ENCODE measurements at places on chromosomes 4 and X.

DNA sequence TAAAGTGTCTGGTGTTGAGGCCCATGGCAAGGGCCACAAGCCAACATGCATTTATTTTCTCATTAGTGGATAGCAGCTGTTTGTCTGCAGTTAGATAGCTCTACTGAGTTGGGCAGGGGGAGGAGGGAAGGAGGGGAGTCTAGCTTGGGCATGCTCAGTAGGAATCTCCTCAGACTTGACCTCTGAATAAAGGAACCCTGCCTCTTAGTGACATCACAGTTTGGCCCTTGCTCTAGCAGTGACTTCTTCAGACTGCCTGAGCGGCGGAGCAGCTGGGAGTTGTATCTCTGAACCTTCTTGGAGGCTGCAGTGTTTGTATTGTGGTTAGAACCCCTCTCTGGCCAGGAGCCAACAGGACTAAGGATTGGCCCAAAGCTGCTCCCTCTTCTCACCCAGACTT is 57.4 kb downstream of the BCORL1 start:
- DNase-seq, result no peak

- DNase-seq, result peak; percentile 83
Measured at GRCh38 chrX:13064599-13065143, 20.3 kb upstream of the FAM9C start.

DNA sequence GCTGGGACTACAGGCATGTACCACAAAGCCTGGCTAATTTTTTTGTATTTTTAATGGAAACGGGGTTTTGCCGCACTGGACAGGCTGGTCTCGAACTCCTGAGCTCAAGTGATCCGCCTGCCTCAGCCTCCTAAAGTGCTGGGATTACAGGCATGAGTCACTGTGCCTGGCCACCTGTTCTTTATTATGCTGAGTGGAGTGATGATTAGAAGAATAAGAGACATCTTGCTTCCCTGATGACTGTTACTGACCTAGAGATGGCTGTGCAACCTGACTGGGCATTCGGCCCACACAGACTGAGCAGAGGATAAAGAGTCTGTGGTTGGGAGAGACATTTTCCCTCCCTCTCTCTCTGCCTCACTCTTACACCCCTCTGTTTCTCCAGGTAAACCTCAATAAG is 56.7 kb downstream of the SPINK2 start:
- DNase-seq, result no peak

DNA sequence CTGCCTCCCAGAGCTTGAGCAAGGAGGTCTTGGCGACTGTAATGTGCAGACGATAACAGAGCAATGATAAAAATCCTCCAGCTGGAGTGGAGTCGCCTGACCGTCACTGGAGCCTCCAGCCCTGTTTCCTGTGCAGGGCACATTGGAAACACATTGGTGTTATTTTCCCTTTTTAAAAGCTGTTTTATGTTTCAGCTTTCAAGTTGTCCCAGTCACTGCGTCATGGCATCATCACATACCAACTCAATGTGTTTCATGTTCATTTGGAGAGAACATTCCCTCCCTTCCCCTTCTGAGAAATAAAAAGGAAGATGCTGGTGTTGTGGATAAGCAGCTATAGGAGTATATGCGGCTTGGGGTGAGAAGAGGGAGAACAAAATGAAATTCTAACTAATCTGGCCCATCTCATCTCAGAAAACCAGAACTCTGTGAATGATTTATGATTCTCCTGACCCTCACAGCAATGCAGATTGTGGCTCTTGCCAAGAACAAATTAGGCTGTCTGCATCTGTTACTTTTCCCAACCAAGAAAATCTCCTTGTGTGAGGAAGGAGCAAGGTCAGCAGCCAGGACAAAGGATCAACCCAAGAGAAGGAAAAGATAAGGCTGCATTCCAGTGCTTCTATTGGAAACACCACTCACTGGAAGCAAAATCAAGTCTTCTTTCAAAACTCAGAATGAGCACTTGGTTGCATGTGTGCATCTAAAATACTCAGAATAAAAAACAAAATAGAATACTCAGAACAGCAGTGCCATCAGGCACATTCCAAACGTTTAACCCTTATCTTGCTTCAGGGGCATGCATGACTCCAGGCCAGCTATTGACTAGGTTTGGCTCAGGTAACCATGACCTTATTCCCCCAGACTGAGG is 134.4 kb downstream of the RASL11B start:
- DNase-seq, result no peak

DNA sequence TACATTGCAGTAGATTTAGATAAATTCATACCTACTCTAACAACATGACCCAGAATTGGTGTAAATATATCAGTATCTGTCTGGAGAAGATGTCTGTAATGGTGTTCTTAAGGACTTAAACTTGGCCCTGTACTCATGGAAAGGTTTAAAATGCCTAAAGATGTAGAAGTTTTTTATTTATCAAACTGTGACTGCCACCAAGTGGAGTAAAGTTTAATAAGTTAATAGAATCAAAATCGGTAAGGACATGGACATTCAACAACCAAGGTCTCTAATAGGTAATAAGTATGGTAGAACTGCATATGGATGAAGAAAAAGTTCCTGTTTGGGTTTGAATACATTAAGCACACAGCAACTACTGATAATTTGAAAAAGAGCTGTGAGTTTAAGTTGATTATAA is 474.0 kb upstream of the NDST3 start:
- no peak for DNase-seq

DNA sequence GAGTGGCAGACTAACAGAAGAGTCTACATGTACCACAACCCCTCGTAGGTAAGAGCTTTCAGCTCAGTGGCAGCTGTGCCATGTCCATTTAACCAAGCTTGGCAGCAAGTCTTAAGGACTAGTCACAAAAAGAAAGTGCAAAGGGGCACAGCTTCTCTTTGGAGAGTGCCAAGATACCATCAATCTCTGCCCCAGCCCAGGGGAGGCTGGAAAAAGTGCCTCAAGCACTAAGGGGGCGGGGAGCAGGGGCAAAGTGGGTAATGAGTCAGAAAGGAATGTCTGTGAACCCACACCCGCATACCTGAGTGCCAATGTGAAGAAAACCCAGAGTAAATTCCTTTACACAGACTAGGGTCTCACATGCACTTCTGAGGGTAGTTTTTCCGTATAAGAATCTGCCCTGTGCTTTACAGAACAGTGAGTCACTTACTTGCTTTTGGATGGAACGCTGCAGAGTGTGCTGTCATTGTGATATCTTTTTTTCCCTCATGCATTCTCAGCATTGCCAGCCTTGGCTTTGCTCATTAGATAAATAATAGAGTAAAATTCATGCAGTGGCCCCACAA is 219.8 kb downstream of the ZNF674 start:
- peak; percentile 21 for DNase-seq

DNA sequence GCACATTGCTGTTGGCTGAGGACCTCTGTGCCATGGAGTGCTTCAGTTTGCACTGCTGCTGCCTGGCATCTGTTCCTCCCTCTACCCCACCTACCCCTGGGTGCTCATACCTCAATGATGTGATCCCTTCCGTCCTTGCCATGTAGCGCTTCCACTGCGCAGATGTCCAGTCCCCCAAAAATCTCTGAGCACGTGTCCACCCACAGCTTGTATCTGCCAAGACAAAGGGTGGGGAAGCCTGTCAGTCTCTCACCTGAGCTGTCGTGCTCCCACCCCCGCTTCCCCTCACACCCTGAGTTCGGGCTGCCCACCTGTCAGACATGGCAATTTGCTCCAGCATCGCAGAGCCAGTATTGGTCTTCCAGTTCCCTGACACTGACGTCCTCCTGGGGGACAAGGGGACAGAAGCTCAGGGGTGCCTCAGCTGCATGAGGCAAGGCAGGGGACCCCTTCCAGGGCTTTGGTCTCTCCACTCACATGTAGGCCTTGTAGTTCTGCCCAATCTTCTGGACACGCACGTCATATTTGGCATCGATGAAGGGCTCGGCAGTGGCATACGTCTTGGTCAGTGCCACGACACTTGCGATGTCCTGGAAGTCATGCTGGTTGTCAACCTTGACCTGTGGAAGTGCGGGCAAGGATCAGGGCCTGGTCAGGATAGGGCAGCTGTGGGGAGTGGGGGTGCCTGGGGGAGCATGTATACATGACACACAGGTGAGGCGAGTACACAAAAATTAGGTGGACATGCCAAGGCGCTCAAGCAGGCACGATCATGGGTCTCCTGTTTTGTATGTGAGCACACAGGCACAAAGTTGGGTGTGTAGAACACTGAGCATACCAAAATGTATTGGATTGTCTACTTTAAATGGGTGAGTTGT is 6.0 kb upstream of the TIMP1 start:
- DNase-seq, result no peak

DNA sequence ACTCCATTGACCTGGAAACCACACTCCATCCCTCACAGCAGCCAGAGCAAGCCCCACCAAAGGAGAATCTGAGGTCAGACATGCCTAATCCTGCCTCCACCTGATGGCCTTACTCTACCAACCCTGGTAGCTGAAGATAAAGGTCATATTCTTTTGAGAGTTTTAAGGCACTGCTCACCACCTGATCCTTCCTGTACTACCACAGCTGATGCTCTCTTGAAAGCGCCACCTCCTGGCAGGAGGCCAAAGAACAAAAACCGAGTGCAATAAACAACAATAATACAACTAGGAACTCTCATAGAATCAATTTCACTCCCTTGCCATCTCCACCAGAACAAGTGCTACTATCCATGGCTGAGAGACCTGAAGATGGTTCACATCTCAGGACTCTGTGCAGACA is 301.6 kb downstream of the NAF1 start:
- no peak for DNase-seq

DNA sequence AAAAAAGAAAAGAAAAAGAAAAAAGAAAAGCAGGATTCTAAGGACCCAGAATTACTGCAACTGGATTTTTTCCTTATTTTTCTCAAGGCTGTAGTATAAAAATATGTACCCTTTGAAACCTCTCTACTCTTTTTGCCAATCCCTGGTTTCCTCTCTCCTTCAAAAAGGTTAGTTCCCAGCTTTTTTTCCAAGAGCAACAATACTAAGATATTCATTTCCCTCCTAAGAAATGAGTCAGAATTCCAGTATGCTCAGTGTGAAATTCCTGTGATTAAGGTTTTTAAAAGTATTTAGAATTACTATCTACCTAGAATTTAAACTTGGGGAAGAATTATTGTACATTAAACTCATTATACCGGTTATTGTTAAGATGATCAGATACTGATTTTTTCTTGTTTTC is 22.0 kb downstream of the SMIM14 start:
- no peak for DNase-seq

DNA sequence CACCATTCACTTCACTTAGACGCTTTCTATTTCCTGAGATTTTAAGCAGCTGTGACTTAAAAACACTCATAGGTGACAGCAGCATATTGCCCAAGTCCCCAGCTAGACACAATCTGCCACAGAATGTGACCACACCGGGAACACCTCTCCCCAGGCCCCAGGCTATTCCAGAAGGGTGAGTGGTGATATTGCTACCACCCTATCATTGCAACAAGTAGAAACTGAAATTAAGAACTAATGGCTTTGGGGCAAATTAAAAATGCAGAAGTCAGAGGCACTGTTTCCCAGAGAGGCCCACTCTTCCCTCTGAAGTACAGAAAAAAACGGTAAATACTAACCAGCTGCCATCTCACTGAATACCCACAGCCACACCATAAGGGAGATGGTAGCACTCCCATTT is 35.0 kb downstream of the QDPR start:
- DNase-seq, result no peak

- DNase-seq, result no peak
Measured at GRCh38 chr4:69970071-69970470, 4.5 kb upstream of the CSN2 start.

Data from GM04503 (cell line).